ENCODE measurements at places on chromosomes 1 and 21.
A peak's percentile ranks its signal among the peaks of the same experiment; 100 is the strongest.

GRCh38 chr21:32147041-32147440 lies 131.8 kb downstream of the MIS18A start:
- no peak for DNase-seq

GRCh38 chr1:24502709-24503058 lies at the start of gene RCAN3:
Gene RCAN3 (plus strand): TSS chr1:24502836. CDS start chr1:24514373, 11,537 bp downstream.
- peak; percentile 90 for DNase-seq

DNA sequence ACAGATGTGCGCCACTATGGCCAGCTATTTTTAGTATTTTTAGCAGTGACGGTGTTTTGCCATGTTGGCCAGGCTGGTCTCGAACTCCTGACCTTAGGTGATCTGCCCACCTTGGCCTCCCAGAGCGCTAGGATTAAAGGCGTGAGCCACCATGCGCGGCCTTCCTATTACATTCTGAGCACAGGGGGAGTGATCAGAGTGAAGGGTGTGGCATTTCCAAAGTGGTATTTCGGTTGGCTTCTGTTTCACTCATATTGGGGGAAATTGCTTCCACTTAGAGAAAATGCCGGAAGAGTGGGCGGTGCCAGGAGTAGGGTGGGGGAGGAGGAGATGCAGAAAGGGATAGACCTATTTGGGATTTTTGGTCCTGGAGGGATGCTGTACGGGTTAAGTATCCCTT lies 4.3 kb downstream of the PIK3CD start:
- no peak for DNase-seq

DNA sequence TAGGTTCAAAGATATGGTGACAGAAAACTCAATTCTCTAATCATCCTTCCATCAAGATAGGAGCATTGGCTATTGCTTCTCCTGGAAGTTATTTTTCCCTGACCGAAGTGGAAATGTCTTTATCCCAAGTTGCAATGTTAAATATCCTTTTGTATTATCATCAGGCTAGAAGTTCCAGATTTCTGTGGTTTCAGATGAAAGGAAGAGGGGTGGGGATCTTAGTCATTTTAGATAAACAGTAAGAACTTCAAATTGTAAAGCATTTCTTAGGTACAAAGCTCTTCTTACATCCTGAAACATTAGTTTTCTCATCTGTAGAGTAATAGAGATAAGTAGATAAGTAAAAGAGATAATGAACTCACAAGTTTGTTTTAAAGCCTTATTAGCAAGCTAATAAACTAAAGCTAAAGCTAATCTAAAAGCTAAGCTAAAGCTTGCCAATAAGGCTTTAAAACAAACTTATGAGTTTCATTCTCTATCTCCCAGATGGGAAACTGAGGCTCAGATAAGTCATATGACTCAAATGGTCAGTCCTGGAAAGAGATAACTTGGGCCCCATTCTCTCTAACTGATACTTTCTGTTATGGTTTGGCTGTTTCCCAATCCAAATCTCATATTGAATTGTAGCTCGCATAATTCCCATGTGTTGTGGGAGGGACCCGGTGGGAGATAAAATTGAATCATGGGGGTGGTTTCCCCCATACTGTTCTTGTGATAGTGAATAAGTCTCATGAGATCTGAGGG lies 99.2 kb upstream of the KCNK2 start:
- DNase-seq: no peak

DNA sequence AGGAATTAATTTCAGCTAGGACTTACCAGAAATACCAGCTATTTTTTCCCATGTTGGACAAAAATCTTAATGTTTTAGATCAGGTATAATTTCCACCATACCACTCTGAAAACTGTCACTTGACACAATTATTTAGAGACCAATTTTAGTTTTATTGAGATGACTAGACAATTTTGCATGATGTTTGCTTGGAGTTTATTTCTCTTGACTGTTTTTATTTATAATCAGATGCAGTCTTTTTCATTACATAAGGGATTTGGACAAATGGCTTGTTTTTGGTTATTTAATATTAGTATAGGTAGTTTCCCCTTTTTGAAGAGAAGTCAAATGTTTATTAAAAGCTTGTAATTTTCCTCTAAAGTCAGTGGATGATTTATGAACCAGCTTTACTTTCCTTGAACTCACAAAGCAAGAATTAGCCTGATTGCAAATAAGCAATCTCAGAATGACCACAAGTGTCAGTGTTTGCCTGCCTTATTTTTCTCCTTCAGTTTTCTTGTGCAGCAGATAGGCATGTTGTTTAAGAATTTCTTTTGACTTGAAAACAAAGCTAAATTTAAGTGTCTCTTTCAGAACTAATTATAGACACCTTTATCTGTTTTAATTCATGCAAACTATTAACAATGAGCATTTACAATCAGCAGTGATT lies 3.8 kb upstream of the B3GALT2 start:
- DNase-seq: no peak

DNA sequence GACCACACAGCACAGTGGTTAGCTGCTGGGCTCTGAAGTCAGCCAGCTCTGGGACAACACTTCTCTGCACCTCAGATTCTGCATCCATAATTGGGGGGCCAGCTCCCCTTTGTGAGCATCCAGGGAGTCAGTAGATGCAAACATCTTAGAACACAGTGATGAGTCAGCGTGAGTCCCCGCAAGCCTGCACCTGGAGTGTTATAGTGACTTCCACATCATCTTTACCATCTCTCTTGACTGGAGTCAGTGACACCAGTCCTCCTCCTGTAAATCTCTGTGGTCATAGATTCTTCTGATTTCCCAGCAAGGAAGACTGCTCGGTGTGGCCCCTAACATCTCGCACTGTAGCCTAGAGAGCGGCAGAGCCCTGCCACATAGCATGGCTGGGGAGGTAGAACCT lies 13.9 kb upstream of the EDN2 start:
- DNase-seq: no peak

DNA sequence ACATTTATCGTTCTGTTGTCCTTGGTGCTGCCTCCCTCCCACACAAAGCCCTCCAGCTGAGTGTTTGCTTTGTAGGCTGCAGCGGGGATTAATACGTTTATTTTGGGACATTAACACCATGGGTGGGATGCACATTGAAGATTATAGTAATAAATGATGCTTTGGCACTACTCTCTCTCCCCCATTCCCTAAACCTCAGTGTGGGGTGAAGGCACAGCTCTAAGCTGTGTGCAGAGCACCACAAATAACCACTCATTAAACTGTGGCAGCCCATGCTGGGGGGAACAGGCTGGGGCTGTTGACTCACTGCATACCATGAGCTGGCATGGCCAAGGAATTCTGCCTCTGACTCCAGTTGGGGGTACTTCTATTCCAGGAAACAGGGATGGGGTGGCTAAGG lies 7.7 kb downstream of the PCP4L1 start:
- no peak for DNase-seq

GRCh38 chr1:79042539-79042938 lies 36.0 kb upstream of the ADGRL4 start:
- no peak for DNase-seq

- DNase-seq: no peak
Measured at GRCh38 chr1:40973912-40974311, 5.6 kb upstream of the CTPS1 start.

GRCh38 chr1:186792870-186793581 lies 35.7 kb upstream of the PLA2G4A start:
- no peak for DNase-seq

GRCh38 chr1:66396212-66396890 lies 137.6 kb upstream of the SGIP1 start:
- no peak for DNase-seq

DNA sequence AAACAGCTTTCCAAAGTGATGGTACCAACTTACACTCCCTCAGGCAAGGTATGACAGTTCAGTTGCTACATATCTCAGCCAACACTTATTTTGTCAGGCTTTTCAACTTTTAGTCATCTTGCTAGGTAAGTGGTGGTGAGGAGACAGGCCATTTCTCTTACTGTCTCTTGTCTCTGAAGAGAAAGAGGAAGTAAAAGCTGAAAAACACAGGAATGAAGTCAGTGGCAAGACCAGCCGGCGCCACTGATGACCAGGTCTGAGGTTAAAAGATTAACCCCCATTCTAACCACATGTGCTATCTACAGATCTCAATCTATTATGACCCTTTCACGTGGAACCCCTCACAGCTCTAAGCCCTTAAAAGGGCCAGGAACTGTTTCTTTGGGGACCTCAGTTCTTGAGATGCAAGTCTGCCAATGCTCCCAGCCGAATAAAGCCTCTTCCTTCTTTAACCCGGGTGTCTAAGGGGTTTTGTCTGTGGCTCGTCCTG lies 4.2 kb downstream of the ADCY10 start:
- no peak for DNase-seq

DNA sequence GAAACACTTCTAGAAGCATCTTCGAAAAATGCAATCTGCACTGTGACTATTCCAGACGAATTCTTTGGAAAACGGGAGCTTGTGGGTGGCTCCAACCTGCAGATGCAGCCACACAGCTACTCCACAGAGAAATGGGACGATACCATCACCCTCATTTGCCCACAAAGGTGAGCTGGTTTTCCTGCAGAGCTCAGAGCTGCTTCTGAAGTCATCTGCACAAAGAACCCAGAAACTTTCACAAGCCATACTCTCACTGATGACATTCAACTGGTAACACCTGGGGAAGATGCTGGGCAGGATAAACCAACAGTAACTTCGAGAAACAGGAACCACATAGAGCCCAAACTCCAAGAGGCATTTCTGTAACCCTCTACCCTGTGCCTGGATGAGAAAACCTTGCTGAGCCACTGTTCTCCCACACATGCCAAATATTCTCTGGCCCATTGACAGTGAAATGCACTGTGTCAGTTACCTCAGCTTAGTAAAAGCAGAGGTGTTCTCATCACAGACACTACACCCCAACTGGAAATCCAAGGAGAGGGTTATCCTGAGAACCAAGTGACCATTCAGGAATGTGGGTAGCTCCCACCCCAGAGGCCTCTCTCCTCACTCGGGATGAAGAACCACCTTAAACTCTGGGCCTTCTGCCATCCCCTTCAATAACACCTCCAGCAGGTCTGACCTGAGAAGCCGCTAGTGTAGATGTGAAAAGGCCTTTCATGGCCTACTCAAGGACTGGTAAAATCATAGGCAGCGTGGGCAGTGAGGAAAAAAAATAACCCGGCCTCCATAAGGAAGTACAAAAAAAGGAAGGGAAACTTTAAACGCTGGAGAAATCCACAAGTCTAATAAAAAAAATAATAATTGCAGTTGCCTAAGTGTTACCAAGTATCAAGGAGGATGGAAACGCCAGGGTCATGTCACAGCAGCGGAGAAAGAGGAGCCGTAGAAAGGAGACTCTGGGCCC lies 56.7 kb downstream of the HSF2BP start:
- no peak for DNase-seq

GRCh38 chr21:37071561-37072273 lies 1.2 kb downstream of the PIGP start:
- no peak for DNase-seq

GRCh38 chr1:52970149-52970548 lies 43.1 kb downstream of the SCP2 start:
- no peak for DNase-seq

DNA sequence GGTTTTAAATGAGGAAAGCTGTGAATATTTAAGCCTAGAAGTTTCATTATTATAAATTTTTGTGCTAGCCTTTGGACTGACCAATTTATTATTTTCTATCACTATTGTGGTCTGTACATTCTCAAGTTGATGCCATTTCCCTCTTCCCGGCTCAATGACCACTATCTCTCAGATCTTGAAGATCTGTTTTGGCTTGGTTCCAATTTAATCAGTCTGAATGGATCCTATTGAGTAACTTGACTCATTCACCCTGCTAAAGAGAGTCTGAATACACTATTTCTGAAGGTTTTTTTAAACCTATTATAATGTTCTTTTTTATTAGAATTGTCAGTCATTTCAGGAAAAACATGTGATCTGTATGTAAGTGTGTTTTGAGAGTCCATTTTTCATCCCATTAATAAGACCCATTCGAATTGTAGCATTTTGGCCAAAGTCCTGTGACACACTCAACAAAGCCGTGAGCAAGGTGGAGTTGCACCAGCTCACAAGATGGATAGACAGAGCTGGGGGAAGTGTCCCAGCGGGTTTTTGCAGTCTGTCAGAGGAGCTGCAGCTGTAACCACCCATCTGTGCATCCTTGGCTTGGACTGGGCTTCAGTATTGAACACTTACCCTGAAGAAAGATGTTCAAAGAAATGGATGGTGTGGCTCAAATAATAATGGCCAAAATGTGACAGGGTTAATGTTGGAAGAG lies 145.6 kb downstream of the NFIA start:
- DNase-seq: no peak

GRCh38 chr1:246921481-246921880 lies 10.3 kb downstream of the AHCTF1 start:
- DNase-seq: no peak
